CMK (cell line): ENCODE measurements at places on chromosomes 3 and 15.

GRCh38 chr15:81025721-81026370, 25.1 kb downstream of the TLNRD1 start:
- DNase-seq = no peak

DNA sequence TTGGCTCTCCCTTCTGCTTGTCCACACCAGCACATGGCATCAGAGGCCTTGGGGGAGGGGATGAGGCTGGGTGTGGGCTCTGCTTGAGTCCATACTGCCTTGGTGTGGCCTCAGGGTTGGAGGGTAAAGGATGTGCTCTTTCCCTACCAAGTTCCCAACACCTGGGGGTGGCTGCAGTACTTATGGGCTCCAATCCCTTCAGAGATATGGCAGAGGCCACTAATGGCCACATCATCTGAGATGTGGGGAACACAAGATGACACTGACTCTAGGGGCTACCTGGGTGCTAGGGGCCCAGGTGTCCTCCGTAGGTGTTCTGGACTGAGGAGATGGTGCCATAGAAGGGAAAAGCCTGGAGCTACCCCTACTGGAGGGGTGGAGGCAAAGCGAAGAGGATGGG, 6.9 kb downstream of the CXCR6 start:
- DNase-seq = no peak

DNA sequence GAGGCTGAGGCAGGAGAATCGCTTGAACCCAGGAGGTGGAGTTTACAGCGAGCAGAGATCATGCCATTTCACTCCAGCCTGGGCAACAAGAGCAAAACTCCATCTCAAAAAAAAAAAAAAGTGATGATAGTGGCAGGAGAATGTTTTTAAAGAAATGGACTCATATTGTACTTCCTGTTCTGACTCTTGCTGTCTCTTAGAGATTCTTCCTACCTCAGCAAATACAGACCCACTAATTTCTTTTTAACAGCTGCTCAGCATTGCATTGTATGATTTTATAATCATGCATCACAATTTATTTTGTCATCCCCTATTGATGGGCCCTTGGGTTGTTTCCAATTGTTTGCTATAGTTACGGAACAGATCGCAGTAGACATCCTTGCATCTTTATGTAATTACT, 8.8 kb upstream of the ANKDD1A start:
- no peak for DNase-seq

- no peak for DNase-seq
Observed at GRCh38 chr15:83372434-83372891, 74.7 kb upstream of the SH3GL3 start.

DNA sequence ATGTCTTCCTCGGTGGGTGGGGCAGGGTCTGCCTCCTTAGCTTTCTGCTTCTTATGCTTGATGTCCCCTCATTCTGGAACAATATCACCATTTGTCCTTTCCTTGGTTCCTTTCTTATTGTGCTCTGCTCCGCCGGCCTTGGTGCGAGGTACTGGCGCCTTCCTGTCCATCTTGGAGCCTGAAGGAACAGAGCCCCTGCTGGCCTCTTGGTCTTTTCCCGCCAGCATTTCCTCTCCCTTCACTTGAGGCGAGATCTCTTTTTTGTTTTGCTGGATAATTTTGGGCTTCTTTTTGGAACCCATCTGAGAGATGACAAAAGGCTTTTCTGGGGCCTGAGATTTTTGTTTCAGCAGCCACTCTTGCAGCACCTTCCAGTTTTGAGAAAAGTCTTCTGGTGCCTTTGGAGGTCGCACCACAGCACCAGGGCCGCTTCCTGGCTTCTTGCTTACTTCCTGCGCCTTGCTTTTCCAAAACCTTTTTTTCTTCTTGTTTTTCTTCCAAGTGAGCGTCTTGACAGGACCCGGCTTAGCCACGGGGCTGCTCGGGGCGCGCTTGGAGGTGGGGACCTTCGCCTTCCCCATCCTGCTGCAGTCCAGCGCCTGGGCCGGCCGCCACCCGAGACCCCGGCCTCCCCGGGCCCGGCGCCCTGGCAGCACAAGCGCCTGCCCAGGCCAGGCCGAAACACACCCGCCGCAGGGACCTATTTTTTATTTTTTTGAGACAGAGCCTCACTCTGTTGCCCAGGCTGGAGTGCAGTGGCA, 127.1 kb downstream of the KLF13 start:
- DNase-seq = no peak

DNA sequence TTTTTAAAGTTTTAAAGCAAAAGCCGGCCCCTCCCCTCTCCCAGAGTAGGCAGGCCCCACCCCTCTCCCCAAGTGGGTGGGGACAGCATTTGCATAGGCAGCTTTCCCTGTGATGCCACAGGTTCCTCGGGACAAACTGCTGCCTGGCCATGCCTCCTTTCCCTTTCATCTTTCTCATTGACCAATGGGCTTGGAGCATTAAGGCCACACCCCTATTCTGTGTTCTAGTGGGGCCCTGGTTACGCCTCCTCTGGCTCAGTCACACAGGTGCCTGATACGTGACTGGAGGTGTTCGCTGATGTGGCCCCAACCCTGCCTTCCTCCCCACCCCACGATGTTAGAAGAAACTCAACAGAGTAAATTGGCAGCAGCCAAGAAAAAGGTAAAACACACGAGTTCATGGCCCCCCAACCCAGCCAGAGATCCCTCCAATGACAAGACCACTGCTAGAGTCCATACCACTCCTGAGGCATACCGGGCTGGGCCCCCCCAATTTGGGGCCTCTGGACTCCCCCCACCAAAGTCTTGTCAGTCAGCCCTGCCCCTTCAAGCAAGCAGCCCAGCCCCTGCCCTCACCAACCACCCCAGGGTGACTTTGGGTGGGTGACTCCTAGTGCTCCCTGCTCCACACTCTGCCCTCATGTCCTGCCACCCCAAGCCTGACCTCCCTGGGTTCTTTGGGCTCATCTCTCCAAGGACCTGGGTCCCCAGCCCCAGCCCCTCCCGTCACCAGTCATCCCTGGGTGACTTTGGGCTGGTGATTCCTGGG, 62.8 kb upstream of the CSPG4 start:
- DNase-seq = no peak

DNA sequence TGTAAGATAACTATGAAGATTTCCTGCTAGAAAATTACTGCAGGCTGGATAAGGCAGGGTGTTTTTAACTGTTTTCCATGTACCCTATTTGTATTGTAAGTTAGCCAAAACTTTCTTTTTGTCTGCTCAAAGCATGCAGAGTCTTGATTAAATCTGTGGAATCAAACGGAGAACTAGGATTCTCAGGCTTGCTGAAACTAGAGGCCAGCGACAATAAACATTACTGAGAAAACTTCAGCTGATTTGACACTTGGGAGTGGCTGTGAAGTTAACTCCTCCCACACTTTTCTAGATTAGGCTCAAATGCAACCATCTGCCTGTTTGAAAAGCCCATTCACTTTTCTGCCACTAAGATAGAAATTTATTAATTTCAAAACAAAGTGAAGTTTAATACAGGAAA, 153.2 kb upstream of the FRMD4B start:
- no peak for DNase-seq

DNA sequence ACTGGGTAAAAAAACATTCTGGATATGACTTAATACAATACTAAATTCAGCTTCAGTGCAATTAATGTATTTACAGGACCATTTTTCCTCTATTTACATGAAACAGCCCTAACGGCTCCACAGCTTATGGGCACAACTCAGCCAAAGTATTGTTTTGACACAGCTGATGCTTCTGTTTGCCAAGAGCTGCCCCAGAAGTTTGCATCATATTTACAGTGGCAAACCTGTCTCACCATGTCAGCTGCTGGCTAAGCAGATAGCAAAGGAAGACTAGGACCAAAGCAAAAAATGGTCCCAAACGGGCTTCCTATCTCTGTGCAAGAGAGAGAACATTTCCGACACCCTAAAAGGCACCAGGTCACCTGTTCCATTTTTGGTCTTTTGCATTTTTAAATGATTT, 94.5 kb downstream of the ADAMTS9 start:
- no peak for DNase-seq

DNA sequence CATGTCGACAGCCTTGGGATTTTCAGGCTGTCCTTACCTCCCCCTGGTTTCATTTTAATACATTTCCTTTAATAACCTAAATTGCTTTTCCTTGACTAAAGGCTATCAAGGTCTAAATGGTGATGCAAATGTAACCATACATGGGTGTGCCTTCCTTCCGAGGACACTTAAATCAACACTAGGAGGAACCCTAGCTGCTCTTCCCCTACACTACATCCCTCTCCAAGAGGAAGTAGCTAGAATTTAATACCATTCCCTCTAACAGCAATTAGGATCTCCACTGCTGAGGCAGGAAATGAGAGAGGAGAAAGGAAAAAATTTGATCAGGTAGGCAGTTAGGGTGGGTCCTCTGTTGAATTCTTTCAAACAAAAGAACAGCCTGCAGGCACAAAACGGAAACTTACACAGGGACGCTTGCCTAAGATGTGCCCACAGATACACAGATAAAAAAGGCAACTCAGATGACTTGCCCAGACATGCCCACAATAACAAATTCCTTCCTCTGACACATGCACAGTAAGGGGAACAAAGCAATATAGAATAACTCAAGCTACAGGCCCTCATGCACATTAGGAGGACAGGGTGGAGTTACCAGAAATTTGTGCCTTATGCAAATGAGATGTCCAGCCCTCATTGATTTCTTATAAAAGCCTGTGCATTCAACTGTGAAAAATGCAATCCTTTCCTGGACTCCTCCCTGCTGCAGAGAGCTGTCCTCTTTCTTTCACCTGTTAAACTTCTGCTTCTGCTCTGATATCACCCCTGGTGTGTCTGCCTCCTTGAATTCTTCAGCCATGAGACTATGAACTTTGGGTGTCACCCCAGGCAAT, 1024.4 kb upstream of the CADM2 start:
- DNase-seq = no peak

DNA sequence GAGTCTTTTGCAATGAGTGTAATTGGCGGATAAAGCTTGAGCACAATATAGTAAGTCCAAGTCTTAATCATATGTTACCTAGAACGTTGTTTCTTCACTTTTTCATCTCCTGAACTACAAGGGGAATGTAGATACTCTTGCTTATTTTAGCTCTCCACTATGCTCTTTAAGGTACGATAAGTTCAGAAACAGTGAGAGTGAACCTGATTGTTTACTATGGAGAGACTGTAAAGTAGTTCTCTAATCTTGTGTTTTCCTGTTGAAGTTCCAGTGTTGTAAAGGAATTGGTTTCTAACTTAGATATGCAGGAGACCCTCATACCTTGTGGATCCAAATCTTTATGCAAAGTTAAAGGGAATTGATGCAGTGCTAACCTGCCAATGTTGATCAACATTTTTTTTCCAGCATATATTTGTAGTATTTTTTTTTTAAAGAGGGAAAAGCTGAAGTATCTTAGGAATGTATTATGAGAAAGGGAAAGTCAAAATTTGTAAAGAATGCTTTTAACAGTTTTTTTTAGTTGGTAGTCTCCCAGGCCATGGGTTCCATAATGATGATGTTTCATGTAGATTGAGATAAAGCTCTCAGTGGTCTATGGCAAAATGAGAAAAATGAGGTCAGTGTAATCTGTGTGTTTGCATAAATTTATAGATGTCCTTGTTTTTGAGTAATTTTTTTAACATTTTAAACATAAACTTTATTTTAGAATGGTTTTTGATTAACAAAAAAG, 14.9 kb downstream of the ATP11B start:
- DNase-seq = no peak

GRCh38 chr15:70049701-70050301, 47.9 kb downstream of the TLE3 start:
- no peak for DNase-seq

- no peak for DNase-seq
Observed at GRCh38 chr3:16516695-16517481, 3.4 kb upstream of the RFTN1 start.

- no peak for DNase-seq
Observed at GRCh38 chr3:119733812-119734211, 31.0 kb downstream of the CFAP91 start.

- no peak for DNase-seq
Observed at GRCh38 chr15:59571606-59572005, 40.0 kb upstream of the GCNT3 start.

GRCh38 chr3:119700269-119700919, 2.4 kb upstream of the CFAP91 start:
- no peak for DNase-seq

DNA sequence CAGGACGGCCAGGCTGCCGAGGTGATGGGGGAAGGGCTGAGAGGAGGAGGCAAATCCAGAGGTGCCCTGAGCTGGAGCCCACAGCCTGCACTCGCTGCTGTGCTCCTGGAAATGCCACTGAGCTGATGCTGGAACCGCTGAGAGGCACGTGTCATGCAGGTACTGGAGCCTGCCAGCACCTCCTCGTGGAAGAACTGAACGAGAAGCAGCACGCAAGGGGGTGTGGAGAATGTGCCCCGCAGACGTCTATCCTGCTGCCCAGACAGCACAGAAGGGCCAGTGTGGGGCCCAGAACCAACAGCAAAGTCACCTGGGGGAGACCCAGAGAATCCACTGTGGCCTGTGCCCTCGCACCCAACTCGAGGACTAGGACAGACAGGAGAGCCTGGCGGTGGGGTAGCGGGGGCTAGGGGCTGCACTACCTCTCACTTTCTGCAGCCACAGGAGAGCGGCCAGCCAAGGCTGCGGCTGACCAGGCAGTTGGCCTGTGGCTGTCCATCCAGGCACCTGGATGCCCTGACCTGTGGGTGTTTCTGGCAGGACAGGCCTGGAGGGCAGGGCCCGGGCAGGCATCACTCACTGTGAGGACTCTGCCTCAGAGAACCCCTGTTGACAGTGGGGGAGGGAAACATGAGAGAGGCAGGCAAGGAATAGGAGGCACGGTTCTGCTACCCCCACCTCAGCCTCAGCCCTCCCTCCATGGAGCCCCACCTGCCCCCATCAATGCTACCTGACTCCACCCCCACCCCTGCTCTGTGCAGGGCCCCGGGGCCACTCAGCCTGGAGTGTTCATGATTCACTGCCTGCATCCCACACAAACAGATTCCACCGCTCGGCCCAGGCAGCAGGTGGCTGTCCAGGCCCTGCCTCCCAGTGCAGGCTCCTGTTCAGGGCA, 213.1 kb downstream of the TBC1D2B start:
- no peak for DNase-seq

GRCh38 chr3:114687151-114687550, 393.3 kb downstream of the TIGIT start:
- no peak for DNase-seq

- no peak for DNase-seq
Observed at GRCh38 chr3:172467170-172467824, 19.0 kb upstream of the GHSR start.

DNA sequence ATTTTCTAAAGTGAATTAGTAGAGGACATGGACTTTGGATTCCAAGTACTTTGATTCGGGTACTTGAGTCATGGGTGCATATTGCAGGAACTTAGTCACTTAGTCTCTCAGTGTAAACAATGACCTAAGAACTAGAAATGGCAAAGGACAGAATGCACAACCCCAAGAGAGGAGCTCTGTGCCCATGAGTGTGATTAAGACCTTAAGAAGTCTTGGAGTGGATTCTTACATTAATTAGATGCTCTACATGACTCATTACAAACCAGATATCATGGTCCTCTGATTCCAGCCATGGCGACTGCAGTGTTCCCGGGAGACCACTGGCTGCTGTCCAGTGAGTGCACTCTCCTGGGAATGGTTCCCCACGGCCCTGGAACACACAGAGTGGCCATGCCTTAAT, 251.5 kb downstream of the GABRG3 start:
- no peak for DNase-seq
